Aortic smooth muscle cell (primary cell): ENCODE measurements at places on chromosomes 13 and 19. TPM values are rescaled to one million over a fixed set of nuclear protein-coding genes. Genes with fewer than 3 reads are reported as not detected.

ZNF486 gene
- total RNA-seq, result 3.4 and 4.2 TPM in 2 replicates

ZNF813 gene
- 2.7 and 3.7 TPM in 2 replicates for total RNA-seq

NOVA2 gene
- 0.12 and 0.13 TPM in 2 replicates for total RNA-seq

CNN1 gene
- total RNA-seq, result 0.81 and 1.7 TPM in 2 replicates

HMG20B gene
- total RNA-seq, result 84.4 and 98.6 TPM in 2 replicates
